ENCODE measurements at places on chromosomes 5 and 9.

DNA sequence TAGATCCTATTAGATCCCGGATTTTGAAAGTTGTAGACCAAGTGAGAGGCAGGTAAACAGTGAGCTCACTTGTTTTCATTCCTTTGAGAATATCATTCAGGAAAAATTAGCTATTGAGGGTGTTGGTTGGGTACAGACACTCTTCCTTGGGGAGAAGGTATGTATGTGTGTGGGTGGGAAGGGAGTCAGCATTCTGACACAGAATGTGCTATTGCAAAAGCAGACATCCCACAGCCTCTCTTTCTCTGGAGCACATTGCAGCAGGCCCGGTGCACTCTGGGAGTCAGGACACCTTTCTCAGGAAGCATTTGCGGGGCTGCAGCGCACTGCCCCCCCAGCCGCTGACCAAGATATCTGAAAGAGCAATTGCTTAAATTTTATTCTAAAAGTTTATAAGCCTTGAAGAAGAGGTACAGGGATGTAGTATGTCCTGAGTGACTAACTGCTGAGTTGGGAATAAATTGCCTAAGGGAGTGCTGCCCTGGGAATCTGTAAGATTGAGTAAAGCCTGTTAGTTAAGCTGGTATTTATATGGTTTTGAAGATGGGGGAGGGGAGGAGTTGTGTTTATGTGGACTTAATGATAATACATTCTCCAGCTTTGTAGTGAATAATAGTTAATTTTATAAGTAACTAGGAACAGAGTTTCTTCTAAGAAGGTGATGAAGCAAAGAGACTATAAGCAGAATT is 5.2 kb downstream of the TNFAIP8 start:
- DNase-seq, result peak; percentile 77

DNA sequence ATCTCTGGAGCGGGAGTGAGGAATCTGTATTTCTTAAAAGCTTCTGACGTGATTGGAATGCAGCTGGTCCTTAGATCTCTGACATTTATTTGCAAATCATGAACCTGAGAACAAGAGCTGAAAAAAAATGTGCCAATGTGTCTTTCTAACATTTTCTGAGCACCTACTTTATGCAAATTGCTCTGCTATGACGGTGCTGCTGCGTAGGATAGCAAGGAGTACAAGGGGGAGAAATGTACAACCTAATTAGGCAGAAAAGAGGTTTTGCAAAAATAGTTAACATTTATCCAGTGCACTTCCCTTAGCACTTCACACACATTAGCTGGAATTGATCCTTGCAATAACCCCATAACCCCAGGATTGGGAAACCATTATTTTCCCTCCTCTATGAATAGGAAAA is 357.5 kb downstream of the TLE4 start:
- DNase-seq, result no peak

GRCh38 chr9:133163504-133164172 is at the start of gene GBGT1:
GBGT1 (minus strand) TSS chr9:133163914; CDS start chr9:133162412, 1,502 bp downstream.
- peak; percentile 94 for DNase-seq

DNA sequence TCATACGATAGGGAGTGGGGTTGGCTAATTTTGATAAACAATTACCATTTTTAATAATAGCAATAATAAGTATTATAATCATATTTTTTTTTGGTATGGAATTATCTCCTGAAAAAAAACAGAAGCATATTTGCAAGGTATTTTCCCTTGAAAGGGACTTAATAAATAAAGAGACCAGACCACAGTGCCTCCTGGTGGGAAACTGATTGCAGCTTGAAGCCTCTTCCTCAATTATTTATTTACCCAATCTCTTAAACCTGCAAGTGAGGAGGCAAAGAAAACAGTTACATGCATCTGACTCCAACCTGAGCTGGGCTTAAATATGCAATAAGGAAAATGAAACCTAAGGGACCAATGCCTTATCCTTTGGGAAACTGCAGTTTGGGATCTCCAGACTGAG is 388.1 kb upstream of the ACO1 start:
- DNase-seq, result no peak

DNA sequence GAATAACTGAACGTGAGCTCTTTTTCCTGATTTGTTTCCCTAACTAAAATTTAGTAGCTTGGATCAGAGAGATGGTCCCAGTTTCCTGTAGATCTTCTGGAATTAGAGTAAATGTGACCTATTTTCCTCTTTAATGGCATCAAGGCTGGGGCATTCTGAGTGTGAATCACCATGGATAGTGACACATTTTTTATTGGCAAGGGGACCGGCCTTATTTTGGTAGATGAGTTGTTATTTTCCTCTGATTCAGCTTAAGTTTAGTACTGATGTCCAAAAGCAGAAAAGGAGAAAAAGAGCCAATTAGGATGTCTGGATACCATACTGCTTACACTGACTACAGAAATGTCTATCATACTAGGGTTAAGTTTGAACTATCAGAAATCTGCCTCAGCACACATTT is 68.1 kb downstream of the RNF38 start:
- DNase-seq, result peak; percentile 50

DNA sequence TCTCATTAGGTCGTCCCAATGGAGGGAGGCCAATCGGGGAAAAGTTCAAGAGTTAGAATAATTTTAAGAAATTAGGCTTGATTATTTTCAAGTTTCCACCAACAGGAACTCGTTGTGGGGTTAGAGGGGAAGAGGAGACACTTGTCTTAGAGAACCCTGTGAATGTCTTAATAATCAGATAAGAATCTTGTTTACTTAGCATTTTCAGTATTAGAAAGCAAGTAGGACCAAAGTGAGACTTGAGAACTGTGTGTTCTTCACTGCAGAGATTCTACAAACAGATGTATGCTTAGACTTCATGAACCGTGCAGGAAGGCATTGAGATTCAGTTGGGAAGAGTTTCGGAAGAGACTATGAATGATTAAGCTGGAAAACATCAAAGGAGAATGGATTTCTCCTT is 69.0 kb upstream of the HMHB1 start:
- DNase-seq, result no peak

- peak; percentile 73 for DNase-seq
Measured at GRCh38 chr9:137383081-137383783, 39.7 kb downstream of the EXD3 start.

GRCh38 chr5:32210151-32210550 is 36.0 kb upstream of the GOLPH3 start:
- no peak for DNase-seq

DNA sequence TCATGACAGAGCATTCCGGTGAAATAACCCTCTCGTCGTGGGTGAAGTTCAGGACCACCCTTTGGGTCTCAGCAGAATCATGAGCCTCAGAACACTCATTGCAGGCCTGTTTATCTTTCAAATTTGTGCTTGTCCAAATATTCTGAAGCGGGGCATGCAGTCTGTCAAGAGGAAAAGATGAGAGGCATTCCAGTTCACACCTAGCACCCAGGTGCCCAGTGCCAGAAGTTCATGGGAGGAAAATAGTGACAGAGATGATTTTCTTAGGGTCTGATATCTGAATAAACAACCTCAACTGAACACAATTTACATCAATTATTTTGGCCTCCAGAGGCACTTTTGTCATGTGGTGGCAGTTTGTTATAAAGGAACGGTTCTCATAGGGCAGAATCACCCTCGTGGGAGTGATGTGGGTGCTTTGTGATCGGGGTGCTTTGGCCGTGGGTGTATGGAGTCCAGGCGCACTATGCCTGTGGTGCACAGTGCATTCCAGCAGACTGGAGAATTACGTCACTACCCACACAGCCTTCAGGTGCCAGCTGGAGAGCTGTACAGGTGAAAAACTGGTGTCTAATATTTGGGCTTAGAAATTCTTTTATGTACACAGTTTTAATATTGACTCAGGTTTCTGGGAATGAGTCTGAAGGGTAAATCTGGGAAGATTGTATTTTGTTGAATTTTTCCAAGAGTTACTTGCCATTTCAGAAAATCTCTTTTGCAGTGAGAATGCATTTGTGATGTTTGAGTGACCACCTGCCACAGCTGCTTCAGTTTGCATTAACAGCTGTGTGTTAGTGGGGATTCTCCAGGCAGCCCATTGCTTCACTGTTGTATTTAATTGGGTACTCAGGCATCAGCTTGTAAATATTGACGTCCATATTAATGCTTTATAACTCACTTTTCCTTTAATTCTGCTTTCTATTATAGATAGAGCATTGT is 289.3 kb downstream of the FANCC start:
- DNase-seq, result no peak

- DNase-seq, result peak; percentile 63
Measured at GRCh38 chr9:113594484-113595299, 131.2 kb downstream of the RGS3 start.

GRCh38 chr9:116868201-116868600 is 181.1 kb downstream of the TRIM32 start:
- DNase-seq, result no peak

DNA sequence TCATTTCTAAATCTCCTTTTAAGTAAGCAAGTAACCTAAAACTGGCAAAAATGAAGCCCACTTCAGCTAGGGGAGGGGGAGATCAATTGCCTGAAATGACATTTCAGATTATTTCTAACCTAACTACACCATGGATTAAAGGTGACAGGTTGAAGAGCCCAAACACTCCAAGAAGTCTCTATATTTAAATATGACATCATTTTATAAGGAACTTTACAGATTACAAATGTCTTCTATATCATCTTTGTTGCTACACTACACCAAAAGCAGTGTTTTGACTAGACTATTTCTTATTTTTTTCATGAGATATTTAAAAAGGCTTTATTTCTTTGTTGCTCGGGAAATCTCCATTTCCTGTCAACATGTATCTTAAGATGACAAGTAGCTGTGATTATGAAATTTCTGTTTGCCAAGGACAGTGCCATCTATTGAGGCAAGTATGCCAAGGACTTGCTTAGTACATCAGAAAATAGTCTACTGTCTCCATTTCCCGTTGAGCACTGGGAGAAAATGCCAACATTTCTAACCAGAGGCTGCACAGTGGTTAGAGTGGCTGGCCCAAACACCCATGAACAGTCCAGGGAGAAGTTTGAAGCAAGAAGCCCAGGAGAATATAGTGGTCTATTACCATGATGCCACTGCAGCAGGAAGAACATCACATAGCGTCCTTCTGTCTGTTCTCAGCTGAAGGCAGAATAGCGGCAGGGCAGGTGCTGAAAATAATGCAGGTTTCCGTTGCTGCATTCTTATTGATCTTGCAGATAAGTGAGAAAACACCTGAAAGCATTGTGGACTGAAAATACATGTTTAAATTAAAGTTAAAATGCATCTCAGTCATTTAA is 93.4 kb upstream of the ITGA2 start:
- DNase-seq, result no peak

- no peak for DNase-seq
Measured at GRCh38 chr5:171693412-171693811, 92.2 kb upstream of the SMIM23 start.

- no peak for DNase-seq
Measured at GRCh38 chr5:136035837-136036236, 7.0 kb downstream of the TGFBI start.

- DNase-seq, result no peak
Measured at GRCh38 chr9:134440636-134441226, 114.5 kb downstream of the RXRA start.

DNA sequence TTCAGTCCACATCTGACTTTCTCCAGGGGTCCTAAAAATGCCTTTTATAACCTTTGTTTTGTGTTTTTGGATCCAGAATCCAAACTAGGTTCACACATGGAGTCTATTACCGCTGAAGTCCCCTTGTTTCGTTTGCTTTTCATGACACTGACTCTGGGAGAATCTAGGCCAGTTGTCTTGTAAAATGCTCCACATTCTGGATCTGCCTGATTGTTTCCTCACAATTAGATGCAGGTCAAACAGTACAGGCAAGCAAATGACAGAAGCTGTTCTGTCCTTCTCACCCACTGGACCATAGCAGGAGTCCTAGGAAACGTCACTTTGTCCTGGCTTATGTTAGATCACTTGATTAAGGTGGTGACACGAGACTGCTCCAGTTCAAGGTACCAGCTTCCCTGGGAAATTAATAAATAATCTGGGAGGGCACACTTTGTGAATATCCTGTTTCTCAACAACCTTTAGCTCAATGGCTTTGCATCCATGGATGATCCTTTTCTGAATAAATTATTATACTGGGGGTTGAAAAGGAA is 34.1 kb downstream of the FABP6 start:
- no peak for DNase-seq

DNA sequence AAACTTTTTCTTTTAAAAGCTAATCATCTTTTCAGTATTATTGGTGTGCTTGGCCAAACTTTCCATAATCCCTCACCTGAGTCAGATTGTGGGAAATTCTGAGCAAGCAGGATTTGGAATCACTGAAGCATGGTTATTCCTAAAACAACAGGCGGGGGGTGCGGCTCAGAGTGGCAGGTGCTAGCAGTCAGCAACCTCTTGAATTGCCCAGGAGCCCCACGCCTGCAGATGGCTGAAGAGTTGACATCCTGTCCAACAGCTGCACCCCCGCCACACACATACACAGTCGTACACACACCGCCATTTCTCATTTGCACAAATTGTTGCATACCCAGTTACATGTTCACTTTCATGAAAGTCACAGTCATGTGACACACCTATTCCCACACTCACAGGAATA is 96.6 kb downstream of the LHX2 start:
- no peak for DNase-seq

DNA sequence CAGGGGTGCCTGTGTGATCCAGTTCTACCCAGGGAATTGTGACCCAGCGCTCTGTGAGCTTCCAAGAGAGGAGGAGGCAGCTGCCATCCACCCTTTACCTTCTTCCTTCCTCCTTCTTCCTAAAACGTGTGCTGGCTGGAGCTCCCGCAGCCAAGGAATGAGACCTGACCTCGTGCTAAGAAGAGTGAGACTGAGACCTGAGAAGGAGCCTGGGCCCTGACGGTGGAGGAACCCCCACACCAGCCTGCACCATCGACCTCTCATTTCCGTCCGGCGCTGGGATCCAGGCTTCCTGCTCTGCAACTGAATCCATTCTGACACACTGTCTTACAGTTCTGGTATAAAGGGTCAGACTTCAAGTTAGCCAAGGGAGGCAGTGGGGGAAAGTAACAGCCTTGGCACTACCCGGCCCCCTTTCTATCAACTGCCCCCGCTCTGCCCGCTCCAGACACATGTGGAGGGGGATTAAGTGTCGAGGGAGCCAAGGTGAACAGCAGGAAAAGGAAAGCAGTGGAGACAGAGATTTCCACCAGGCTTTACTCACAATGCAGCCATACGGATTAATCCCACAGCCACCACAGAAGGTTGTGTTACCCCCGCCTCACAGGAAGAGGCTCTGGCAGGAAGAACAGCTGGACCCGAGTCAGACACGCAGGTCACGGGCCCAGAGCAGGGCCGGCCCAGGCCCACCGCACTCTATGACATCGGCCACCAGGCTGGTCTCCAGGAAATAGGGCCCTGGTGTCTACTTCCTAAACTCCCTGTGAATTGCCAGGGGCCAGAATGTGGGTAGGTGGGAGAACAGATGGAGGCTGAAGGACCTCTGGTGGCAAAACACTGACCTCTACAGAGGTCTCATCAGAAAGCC is 15.8 kb downstream of the MGAT1 start:
- peak; percentile 83 for DNase-seq

Data from osteoblast (primary cell).